ENCODE measurements at places on chromosomes 5 and 9.

DNA sequence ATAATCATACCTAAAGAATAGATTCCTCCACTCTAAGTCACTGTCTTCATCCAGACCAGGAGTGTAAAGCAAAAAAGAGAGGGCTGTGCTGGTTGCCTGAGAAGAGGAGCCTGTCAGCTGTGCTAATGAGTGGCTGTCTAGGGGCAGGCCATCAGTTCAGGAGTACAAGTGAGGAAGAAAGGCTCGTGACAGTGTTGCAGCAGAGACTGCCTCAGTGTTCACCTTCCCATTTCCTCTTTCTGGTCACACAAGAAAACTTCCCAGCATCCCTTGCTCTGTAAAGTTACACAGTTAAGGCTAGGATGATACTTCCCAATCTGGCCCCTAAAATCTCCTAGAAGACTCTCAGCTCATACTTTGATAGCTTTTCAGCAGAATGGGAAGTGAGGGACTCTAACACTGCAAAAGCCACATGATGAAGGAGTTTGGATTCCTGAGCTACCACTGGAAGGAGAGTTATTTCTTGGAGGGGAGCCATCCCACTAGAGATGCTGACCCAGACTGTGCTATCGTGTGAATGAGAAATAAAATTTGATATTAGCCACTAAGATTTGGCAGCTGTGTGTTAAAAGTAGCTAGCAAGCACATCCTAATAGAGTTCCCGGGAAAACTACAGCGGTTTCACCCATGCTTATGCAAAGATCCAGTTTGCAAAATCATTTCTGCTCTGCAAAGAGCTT, 67.1 kb downstream of the ADAMTS12 start:
- DNase-seq: no peak

DNA sequence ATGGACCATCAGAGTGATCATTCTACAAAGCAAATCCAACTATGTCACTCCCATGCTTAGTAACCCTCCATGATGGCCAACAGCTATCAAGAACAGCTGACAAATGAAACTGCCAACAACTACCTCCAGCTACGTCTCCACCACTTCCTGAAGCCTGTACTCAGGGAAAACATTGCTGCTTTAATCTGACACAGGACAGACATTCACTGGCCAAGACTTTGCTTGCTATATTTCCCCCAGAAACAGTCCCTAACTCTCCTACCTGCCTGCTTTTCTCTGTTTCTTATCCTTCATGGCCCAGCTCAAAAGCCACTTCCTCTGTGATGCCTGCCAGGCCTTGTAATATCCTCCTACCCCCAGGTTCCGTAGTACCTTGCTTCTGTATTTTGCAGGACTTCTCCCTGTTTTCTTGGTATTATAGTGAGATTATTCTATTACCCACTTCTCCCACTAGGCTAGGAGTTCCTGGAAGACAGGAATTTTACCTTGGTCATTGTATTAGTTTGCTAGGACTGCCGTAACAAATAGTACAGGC, 14.7 kb upstream of the RAB14 start:
- no peak for DNase-seq

GRCh38 chr5:57482671-57483106, at the start of gene ACTBL2:
TSS of gene ACTBL2 (minus strand) at chr5:57482811. CDS start at chr5:57482707, 104 bp downstream.
- DNase-seq: no peak

DNA sequence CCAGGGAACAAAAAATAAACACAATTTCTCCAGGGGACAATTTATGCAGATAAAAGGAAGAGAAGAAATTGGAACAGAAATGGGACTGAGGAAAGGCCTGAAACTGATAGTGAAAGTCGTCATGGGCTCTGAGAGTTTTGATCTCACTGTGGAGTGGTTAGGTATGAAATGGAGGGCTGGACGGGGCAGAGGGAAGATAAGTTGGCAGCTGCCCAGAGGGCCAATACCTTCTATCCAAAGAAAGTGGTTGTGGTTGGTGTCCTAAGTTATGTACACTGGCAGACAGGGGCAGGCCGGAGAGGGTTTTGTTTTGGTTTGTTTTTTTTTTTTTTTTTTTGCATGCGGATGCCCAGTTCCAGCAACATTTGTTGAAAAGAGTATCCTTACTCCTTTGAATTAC, 46.1 kb downstream of the ZNF618 start:
- no peak for DNase-seq

DNA sequence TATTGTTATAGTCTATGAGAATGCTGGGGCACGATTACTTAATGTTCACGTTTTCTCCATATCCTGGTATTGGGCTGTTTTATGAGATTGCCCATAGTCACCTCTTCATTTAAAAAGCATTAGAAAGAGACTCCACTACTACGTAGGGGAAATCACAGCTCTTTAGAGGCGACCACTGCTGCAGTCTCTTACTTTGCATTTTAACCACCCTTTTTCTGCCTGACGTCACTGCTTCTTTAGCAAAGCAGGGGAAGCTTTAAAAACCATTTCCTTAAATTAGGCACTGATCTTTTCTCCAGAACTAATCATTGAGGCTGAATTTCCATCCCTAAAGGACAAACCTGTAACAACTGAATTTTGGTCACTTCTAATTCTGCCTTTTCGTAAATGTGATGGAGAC, 38.9 kb downstream of the ZNF608 start:
- DNase-seq: no peak

DNA sequence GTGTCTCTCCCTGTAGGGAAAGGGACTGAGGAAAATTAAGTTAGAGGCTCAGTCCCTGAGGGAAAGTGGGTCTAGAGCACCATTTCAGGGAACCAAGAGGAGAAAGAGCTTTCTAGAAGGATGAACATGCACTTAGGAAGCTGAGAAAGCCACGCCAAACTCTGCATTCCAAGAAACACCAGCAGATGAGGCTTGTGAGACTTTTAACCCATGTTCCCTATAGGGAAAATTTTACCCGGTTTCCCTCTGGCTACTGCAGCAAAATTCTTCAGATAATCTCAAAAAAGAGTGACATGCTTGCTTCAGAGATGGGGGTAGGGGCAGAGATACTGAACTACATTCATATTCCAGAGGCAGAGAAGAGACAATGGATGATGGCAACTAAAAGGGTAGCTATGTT, 8.6 kb downstream of the TLN1 start:
- DNase-seq: no peak

DNA sequence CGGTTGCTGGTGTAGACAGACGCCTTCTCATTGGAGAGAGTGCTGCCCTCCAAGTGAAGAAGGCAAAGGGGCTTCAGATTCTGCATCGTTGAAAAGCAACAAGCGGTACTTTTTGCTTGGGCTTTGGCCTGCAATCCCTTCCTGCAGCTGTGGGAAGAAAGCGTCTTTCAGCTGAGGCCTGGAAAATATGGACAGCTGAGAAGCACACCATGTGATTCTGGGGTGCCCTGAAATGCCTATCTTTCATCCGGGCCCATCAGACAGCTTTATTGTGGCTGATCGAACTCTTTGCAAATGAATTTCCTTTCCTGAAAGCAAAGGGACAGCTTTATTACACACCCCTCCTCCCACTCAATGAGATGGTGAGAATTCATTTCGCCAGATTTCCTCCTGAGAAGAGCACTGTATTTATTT, 74.0 kb downstream of the NSG2 start:
- peak; percentile 25 for DNase-seq

DNA sequence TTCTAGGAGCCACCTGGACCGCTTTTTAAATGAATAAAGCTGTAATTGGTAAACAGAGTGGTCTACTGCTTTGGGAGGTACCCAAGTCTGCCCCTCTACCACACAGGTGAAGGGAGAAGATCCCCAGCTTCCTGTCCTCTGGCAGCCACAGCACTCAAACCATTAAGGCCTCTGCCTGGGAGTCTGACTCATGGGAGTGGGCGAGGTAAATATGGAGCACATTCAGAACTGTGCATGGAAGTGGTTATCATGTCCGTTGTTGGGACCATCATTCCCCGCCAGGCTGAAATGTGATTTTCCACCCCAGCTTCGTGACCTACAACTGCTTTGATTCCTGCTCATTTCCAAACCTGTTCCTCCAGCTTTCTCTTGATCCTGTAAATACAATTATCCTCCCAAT, 59.5 kb upstream of the ALDH1B1 start:
- DNase-seq: no peak

GRCh38 chr9:135369412-135369990, 110.1 kb upstream of the PPP1R26 start:
- no peak for DNase-seq

GRCh38 chr9:126309427-126310189, 17.0 kb upstream of the MVB12B start:
- DNase-seq: no peak

DNA sequence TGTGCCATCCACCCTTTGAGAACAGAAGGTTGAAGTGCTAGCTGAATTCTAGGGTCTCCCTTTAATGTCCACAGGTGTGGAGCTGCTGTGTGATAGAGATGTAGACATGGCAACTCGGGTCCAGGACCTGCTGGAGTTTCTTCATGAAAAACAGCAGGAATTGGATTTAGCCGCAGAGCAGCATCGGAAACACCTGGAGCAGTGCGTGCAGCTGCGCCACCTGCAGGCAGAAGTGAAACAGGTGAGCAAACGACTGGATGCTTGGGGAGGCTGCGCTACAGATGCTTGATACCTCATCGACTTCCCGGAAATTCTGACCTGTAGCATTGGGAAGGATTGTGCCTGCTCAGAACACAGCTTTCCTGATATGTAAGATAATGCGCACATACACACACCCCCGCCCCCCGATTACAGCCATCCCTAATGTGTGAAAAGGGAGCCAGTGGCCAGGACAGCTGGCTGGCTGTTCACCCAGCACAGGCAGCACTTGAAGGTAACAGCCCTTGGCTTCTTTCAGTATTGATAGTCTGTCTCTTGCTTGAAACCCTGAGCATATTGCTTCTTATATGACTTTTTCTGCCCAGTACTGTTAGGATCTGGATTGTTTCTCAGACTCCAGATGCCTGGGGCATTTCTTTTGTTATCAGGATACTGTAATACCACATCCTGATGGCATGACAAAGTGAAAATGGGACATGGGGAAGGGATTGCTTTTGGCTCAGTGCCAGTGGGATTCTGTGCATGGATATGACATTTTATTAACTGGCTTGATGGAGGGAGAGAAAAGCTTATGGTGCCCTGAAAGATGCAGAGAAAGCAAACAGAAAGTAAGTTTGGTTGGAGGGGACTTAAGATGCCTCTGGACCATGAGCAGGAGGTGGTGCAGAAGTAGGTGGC, 216.8 kb upstream of the OTULINL start:
- DNase-seq: no peak

GRCh38 chr9:84314306-84314705, 26.3 kb downstream of the SLC28A3 start:
- no peak for DNase-seq

DNA sequence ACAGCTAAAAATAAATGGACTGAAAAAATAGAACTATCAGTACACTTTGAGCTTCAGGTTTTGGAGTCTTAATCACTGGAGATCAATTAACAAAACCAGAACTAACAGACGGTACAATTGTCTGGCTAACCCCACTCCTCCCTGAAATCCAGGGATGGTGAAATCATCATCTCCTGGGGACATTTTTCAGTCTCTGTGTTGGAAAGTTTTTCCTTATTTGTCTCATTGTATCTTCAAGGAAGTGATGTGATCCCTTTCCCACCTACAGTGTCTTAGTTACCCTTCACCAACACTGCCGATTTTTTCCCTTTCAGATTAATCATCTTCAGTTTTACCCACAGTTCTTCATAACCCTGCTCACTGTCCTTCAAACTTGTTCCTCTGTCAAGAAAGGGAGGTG, 81.9 kb downstream of the MAP1B start:
- DNase-seq: no peak

DNA sequence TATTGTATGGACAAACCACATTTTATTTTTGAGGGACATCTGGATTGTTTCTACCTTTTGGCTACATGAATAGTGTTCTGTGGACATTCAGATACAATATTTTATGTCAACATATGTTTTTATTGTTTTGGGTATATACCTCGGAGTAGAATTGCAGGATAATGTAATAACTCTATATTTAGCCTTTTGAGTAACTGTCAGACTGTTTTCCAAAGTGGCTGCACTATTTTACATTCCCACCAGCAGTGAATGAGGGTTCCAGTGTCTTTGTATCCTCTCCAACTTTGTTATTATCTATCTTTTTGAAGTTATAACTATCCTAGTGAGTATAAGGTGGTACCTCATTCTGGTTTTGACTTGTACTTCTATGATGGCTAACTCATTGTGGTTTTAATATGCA, 11.0 kb downstream of the NDUFS4 start:
- no peak for DNase-seq

- no peak for DNase-seq
Measured at GRCh38 chr5:15124871-15125568, 253.4 kb upstream of the ANKH start.

Measured in anterior cingulate cortex (tissue), 58 donors.